Panc1 (cell line): ENCODE measurements at places on chromosomes 2 and 18.

DNA sequence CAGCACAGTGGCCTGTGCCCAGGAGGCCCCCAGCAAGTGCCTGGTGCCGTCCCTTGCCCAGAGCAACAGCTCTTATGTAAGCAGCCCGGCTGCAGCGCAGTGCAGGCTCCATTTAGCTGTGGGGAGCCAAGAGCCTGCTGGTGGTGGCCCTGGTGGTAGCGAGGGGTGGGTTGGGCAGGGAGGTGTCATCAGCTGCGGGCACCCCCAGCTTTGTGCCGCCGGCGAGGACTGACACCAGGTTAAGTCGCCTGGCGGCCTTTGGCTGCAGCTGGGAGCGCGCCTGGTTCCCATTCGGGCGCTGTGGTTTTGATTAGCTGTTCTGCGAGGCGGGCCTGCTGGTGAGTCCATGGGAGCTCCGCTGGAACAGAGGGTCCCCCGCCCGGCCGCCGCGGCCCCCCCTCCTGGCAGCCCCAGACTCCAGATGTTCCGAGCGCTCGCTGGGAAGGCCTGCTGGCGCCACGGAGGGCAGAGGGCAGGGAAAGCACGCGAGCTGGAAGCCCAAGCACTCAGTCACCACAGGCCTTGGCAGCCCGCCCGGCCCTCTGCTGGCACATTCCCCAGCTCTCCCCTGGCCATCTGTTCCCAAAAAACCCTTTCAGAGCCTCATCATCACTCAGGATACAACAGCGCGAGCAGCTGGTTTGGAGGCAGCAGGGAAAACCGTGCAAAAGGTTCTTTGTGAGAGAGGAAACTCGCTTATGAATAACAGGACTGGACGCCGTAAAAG, 18.4 kb downstream of the ATOH8 start:
- DNase-seq, result peak; percentile 77

GRCh38 chr2:40935349-40935748, 483.5 kb upstream of the SLC8A1 start:
- DNase-seq, result no peak

GRCh38 chr2:105866216-105867185, 121.8 kb downstream of the NCK2 start:
- no peak for DNase-seq

DNA sequence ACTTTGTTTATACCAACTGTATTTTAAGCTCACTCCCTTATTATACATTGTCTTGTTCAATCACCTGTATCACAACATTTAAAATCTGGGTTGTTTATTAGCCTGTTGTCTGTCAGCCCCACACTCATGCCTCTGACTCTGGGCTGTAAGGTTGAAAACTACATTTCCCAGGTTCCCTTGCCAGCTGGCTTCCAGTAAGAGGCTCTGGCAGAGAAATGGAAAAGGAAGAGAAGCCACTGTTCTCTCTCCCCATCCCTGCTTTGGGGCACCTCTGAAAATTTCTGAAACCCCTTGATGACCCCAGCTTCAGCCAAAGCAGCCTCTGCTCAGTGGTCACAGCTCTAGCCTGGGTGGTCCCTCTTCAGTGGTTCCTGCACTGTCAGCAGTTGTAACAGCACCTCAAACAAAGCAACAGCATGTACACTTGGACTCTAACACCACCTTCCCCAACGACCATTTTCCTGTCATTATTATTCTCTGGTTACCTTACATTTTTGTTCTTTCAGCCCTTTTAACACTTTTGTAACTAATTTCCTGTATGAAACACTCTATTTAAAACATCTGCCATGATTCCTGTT, 108.9 kb upstream of the LGALSL start:
- DNase-seq, result no peak

GRCh38 chr2:25044990-25045389, 3.1 kb downstream of the EFR3B start:
- DNase-seq, result no peak

GRCh38 chr2:184197413-184197812, 400.9 kb upstream of the ZNF804A start:
- DNase-seq, result no peak

- no peak for DNase-seq
Observed at GRCh38 chr2:150485114-150485870, 2.2 kb downstream of the RND3 start.

- no peak for DNase-seq
Observed at GRCh38 chr2:78992807-78993517, 32.5 kb upstream of the REG3G start.

DNA sequence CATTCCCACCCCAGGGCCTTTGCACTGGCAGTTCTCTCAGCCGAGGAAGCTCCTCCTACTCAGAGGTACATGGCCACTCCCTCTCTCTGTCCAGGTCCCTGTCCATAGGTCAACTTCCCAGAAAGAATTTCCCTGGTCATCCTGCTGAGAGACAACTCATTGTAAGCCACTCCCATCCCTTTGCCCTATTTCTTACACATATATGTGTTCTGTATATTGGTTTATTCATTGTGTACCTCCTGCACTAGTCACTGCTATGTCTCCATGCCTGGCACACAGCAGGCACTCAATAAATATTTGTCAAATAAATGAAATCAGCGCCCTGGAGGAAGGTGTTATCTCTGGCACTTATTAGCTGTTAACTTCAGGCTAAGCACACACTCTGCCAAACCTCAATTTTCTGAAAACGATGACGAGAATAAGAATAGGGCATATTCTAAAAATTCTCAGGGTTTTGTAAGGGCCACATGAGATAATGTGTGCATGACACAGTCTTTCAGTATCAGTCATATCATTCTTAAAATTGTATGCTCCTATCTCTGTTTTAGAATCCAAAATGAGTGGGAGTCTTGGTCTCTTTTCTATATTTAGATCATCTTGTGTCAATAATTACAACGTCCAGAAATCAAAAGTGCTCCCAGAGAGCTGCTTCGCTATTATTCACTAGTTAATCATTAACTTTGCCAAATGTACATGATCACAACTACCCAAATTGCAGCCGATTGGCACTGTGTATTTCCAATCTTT, 198.0 kb downstream of the ALK start:
- DNase-seq, result no peak

DNA sequence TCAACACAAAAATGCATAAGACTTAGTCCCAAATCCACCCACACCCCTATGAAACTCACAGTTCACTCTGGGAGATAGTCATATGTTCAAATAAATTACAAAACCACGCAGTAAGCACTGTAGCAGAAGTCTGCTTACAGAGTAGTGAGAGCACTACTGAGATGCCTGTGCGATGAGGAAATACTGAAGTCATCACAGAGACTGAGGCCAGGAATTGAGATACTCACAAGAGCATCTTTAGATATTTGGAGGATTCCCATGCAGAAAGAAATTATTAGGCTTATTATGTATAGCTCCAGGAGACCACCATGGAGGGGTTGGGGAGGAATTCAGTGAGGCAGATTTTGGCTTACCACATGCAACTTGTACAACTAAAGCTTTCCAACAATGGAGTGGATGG, 82.3 kb downstream of the ANTXR1 start:
- no peak for DNase-seq

GRCh38 chr2:171217330-171217729, 56.6 kb upstream of the TLK1 start:
- no peak for DNase-seq

DNA sequence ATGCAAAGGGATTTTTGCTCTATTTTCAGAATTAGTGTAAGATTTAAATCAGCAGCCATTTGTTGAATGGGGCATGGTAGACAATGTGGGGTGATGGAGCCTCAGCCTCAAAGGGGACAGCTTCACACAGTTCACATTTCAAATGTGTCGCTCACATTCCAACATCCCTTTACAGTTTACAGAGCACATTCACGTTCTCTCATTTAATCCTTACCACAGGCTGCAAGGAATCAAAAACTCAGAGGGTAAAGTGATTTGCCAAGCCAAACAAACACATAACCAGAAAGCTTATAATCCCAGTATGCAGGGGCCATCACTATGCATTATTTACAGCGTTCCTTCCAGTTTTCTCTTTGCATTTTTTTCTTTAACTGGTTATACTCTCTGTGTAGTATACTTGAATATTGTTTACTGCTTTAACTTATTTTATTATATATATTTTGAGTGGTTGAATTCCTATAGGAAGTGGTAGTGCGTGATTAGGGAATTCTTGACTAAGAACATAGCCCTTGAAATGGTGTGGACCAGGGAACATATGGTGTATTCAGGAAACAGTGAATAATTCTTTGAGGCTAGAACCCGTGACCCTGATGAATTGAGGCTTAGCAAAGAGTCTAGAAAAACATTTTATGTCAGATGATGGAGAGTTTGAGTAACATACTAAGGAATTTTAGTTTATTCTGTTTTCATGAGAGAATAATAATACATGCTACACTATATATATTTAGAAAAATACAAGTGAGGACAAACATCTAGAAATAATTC, 18.1 kb upstream of the TAF1B start:
- no peak for DNase-seq

DNA sequence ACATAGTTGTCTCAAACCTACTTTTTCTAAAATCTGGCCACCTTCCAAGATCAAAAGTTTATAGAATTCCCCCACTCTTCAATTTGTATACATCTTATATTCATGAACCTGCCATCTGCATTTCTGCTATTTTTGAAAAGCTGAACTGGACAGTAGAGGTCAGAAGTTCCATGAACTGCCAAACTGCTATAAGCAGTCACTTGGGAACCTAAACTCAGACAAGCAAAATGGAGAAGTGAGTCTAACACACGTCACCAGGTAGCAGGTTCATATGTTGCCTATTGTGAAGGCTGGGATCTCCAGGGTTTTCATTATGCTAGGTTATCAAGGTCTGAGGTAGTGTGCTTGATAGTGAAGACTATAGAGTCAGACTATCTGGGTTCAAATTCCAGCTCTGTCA, 2.0 kb upstream of the MYO1B start:
- no peak for DNase-seq

DNA sequence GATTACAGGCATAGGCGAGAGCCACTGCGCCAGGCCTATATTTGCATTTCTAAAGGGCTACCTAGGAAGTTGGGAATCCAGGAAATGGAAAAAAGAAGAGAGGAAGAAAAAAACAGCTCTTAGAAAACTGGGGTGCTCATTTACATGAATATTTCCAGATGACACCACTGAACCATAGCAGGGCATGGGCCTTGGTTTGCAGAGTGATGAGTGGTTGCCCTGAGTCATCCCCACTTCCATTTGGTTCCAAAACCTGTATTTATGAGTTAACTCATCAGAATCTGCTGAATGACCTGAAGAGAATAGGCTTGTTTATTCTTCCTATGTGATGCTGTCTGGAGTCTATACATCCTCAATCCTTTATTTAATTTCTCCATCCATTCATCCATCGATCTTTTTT, 36.2 kb downstream of the EHD3 start:
- DNase-seq, result no peak

DNA sequence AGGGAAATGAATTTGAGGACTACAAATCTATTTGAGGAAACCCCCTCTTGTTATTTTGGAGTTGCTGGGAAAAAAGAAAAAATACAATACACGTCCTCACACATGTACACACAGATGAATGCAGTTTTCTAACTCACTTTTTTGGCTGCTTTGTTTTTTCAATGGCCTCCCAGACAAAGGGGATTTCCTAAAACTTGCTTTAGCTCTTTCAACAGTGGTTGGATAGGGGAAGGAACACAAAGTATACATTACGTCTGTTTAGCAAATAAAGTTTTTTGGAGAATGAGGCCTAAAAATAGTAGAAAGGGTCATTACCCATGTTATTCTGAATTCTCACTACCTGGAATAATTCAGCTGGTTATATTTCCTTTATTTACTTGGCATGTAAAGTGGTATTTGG, 125.3 kb upstream of the ITGB6 start:
- no peak for DNase-seq

GRCh38 chr2:69505710-69506109, 68.5 kb upstream of the NFU1 start:
- DNase-seq, result no peak

- DNase-seq, result no peak
Observed at GRCh38 chr18:12121175-12122042, 27.8 kb downstream of the ANKRD62 start.

GRCh38 chr18:48486754-48487153, 52.1 kb upstream of the CTIF start:
- no peak for DNase-seq

DNA sequence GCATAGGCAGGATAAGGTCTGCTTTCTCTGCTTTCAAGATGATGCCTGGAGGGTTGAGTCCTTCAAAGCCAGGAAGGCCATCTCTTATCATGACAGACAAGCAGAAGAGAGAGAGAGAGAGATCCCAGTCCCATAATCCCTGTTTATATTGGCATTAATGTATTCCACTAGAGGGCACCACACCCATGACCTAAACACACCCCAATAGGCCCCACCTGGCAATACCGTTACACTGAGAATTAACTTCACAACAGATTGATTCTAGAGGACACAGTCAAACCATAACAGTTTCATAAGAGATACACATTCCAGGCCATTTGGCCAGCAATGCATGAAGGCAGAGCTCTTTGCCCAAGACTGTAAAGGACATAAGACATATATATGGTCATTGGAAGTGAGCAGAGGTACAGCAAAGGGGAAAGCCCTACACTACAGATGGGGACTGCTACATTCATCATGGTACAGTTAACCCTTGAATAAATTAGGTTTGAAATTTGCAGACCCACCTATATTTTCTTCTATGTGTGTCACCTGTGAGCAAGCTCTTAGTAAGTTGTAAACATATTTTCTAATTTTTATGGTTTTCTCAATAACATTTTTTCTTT, 1516.1 kb downstream of the RPIA start:
- DNase-seq, result no peak

GRCh38 chr2:190722835-190723234, 74.0 kb downstream of the NAB1 start:
- DNase-seq, result no peak
